ENCODE measurements at places on chromosomes 2 and 18.

GRCh38 chr2:144351687-144352086 lies 168.2 kb downstream of the ZEB2 start:
- DNase-seq = no peak

DNA sequence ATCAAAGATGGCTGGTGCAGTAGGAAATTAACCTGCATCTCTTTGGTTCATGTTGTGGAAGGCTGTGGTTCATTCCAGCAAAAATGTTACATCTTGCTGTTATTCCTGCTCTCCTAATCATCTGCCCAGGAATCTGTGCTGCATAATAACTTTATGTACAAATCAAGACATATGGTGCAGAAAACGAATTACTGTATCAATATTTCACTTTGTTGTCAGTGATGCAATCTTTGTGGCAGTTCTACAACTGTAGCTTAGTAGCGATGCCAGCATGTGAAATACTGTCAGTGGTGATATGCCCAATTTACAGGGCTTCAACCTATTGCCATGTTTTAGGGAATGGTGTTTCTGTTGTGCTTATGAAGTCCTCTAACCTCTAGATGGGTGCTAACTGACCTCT lies 1114.7 kb downstream of the SOCS6 start:
- DNase-seq = no peak

GRCh38 chr2:111208639-111209038 lies 87.9 kb downstream of the BCL2L11 start:
- no peak for DNase-seq

GRCh38 chr2:71589763-71590162 lies 136.4 kb downstream of the DYSF start:
- no peak for DNase-seq

GRCh38 chr2:118374974-118375755 lies 286.9 kb downstream of the INSIG2 start:
- no peak for DNase-seq

DNA sequence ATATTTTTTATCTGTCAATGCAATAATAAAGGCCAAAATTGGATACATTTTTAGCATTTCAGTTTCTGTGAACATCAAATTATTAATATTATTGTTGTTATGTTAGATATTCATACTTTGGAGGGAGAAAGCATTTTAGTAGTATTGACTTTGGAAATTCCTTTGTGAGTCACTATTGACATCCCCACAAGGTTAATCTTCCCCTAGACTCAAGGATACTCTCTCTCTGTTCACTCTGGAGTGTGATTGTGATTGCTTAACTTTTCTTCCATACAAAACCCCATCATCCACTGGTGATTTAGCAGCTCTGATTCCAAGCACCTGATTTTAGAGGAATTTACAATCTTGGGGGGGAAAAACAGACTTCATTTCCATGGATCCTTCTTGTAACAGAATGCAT lies 352.0 kb downstream of the THSD7B start:
- DNase-seq = no peak

GRCh38 chr2:215454519-215455246 lies 18.8 kb upstream of the FN1 start:
- peak; percentile 63 for DNase-seq

DNA sequence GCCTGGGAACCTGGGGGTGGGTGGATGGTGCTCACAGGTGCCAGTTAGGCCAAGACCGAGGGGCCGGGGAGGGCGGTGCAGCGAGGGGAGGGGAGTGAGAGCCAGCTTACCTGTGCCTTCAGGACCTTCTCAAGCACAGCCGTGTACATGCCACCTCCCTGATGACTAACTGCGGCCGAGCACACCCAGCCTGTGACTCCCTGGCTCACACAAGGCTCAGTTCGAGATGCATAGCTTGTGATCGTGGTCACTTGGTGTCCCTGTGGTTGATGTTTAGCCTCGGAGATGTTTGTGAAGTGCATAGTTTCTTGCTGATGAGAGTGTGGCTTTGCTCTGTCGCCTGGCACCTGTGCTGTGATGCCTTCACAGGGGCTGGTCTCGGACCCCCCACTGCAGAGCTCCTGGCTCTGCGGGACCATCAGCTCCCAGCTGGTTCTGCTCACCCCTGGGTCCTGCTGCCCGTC lies 84.5 kb upstream of the ODC1 start:
- DNase-seq = peak; percentile 55

- DNase-seq = no peak
These were observed 34.5 kb upstream of the ARL5A start for GRCh38 chr2:151862700-151863099.

GRCh38 chr2:85420536-85421259 lies 2.2 kb downstream of the SH2D6 start:
- DNase-seq = peak; percentile 94

- peak; percentile 61 for DNase-seq
These were observed 542 bp upstream of the CNNM3 start for GRCh38 chr2:96815326-96816126.

- no peak for DNase-seq
These were observed 204.0 kb downstream of the ARL4C start for GRCh38 chr2:234292962-234293243.

DNA sequence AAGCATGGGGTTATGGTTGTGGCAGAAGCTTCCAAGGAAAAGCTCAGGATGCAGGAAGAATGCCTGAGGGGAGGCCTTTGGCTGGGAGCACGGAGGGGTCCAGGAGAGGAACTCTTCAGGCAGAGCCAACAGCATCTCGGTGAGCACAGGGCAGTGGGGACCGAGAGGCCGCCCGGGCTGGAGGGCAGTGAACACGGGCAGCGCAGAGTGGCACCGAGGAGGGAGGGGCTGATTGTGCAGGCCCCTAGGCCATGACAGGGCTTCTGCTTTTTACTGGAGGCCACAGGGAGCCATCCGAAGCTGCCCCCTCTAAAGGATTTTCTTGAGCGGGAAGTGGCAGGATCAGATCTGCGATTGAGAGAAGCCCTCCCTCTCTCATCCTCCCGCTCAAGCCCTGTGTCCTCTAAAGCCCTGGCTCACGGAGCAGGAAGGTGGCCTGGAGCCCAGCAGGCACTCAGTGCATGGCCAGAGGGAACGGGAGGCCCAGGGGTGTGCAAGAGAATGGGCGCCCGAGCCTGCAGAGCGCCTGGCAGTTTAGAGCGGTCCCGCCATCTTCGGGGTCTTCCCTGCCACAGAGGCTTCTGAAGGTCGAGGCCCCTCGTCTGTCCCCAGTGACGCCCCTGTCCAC lies 110.0 kb upstream of the STON1 start:
- DNase-seq = no peak

DNA sequence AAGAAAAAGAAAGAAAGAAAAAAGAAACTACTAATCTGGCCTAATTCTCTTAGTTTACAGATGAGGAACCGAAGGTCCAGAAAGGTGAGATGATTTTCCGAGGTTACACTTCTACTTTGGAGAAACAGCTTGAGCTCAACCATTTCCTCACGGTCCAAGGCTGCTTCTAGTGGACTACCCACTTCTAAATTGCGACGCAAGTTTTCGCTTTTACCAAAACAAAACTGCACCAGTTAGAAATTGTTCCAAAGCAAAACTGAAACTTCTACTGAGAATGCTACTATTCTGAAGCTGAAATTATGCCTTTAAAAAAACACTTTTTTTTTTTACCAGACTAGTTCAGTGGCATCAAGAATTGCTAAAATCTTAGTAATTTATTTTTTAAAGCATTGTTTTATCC lies 101.6 kb downstream of the INO80D start:
- DNase-seq = no peak

- no peak for DNase-seq
These were observed 41.6 kb downstream of the TDRD15 start for GRCh38 chr2:21165350-21165749.

DNA sequence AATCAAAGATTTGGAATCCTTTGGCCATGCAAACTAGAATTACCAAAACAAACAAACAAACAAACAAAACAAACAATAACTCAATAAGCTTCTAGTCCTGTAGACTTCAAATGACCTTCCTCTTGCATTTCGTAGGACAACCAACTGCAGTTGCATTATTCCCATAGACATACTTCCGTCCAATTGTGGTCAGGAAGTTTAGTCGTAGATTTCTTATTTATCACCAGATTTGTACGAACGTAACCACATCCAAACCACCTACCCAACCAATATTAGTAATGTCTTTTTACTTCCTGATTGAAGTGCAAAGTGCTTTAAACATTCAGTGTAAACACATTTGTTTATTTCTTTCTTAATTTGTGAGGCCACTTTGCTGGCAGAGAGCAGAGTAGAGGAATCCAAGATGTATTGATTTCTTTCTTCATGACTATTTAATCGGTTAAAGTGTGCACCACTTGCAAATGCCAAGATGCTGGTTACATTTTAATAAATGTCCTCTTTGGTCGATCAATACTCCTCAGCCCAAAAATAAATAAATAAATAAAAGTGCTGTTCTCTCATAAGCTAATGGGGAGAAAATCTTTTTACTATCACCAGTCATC lies 1745.6 kb upstream of the CELF4 start:
- no peak for DNase-seq

- DNase-seq = no peak
These were observed 179.7 kb upstream of the GALNT5 start for GRCh38 chr2:157077753-157078350.

- DNase-seq = no peak
These were observed 103.3 kb upstream of the EPHA4 start for GRCh38 chr2:221675201-221675908.

DNA sequence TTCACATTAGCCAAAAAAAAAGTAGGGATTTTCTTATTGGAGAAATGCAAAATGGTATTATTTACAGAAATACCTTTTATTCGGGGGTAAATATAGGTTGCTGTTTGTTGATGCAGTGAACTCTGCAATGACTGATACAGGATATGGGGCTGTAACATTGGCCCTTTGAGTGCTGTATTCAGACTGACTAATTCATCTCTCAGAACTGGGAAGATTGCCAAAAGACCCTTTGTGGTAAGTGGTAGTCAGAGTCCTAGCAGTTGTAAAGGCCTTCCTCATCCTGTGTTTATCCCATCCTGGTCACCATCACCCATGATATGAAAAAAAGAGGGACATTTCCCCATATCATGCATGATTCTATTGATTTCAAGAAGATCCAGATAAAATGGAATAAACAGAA lies 14.0 kb upstream of the DCC start:
- DNase-seq = no peak

- DNase-seq = peak; percentile 75
These were observed 98.9 kb upstream of the ATP8B1 start for GRCh38 chr18:57901825-57902589.

DNA sequence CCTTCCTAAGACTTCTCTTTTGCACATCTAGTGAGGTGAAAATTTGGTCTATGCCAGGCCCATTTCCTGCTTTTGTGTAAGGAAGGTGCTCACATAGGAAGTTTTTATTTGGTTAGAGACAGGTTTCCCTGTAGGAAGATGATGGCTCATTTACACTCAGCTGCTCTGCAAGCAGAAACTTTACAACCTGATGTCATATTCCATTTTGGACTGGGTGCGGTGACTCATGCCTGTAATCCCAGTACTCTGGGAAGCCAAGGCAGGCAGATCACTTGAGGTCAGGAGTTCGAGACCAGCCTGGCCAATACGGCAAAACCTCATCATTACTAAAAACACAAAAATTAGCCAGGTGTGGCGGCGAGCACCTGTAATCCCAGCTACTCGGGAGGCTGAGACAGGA lies 35.8 kb downstream of the CASP10 start:
- DNase-seq = no peak

GRCh38 chr2:221876016-221876415 lies 303.9 kb upstream of the EPHA4 start:
- DNase-seq = no peak

DNA sequence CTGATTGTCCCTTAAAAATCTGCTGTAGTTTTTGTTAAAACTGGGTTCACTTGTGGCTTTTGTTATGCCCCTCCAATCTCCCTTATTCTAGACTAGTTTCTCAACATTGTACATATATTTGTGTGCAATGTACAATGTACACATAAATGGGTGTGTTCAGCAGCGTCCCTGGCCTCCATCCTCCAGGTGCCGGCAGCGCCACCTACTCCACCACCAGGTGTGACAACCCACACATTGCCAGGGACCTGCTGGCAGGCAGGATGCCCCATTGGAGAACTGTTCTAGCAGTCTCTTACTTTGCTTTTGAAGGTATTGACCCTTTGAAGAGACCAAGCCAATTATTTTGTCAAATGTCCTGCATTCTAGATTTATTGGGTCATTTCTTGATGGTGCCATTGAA lies 75.4 kb downstream of the SH3RF3 start:
- DNase-seq = peak; percentile 50

- peak; percentile 11 for DNase-seq
These were observed 45.9 kb downstream of the ST6GAL2 start for GRCh38 chr2:106839849-106840595.

DNA sequence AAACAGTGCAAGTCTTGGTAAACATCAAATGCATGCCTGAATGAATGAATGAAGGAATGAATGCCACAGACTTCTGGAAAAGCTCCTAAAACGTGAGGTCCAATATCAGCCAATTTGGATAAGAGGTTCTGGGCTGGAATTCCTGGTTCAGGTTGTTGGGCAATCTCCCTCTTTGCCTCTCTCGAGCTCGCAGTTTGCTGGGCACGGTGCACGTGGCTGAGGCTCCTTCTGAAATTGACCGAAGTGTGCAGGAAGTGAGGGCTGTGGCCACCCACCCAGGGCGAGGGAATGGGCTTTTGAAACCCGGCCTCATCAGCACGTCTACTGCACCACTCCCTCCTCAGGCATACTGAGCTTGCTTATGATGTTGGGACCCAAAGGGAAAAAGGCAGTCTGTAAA lies 288.8 kb upstream of the HS6ST1 start:
- no peak for DNase-seq

- DNase-seq = peak; percentile 92
These were observed 123.9 kb upstream of the CD302 start for GRCh38 chr2:159921752-159922404.

DNA sequence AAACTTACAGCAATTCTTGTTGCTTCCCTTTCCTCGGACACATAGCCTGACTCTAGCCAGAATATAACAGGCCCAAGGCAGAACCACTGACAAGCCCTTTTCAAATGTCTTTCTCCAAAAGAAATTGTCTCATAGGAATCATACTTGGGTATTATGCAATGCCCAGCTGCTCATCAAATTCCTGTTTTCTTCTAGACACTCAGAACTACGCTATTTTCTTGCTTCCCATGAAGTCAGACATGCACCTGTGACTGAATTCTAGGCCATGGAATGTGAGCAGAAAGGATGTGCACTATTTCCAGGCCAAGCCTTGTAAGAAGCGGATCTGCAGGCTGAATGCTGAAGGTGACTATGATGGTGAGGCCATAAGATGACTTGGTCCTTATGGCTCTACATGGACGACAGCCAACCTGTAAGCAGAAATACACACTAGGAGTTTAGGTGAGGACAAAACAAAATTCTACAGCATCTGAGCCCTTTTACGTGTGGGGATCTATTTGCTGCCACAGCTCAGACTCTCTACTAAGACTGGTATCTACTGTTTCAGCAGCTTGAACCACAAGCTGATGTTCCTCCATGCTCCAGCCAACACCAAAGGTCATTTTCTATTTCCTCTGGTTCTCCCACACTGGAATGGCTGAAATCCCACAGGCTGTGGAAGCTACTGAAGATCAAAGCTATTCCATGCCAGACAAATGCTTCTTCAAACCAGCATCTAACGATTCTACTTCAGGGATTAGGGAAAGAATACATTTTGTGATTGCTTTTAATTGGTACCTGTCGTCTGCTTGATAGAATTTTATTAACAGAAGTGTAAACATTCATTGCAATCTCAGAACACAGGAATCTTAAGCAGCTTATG lies 378.7 kb downstream of the RBM43 start:
- no peak for DNase-seq

- peak; percentile 50 for DNase-seq
These were observed 139.4 kb downstream of the WDSUB1 start for GRCh38 chr2:159146996-159147666.

- no peak for DNase-seq
These were observed 89.0 kb downstream of the RAPH1 start for GRCh38 chr2:203446071-203446481.

GRCh38 chr18:48608581-48608980 lies 69.8 kb downstream of the CTIF start:
- DNase-seq = no peak

GRCh38 chr2:75598589-75599155 lies 37.9 kb upstream of the EVA1A start:
- no peak for DNase-seq

Measured in HT-29 (cell line).